ENCODE measurements at places on chromosomes 2 and 18.
A peak's percentile ranks its signal among the peaks of the same experiment; 100 is the strongest.

- DNase-seq = no peak
Observed at GRCh38 chr2:240429341-240429871, 6.1 kb upstream of the GPC1 start.

DNA sequence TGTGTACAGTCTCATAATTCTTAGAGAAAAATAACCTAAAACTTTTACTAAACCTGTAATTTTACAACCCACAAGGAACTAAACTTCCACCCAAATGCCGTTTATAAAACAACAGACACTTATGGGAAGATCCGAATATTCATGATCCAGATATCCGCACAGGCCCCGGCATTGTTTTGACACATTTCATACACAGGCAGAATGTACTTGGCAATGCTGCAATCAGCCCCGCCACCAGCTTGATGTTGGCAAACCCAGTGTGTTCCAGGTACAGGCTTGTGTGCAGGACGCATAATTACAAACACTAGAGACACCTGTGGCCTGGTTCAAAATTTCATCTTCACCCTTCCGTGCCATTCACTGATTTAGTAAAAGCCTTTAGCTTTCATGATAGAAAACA is 393.0 kb upstream of the SALL3 start:
- no peak for DNase-seq

DNA sequence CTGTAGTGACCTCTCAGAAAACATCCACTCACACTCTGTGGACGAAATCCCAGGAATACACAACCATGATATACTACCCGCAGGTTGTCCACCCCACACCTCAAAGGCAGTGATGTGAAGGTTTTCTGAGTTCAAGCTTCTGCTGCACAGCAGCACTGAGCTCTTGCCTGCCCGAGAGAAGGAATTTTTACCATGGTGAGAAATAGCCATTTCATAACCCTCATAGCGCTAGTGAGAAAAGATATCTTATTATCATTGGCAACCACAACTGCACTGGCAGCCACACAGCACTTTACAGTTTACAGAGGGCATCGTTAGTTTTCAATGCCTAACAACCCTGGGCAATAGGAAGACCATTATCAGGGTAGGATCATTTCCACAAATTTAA is 36.9 kb downstream of the NAPG start:
- no peak for DNase-seq

- DNase-seq = no peak
Observed at GRCh38 chr2:75021672-75022071, 63.2 kb downstream of the POLE4 start.

- DNase-seq = no peak
Observed at GRCh38 chr2:95266781-95267430, 7.3 kb upstream of the PROM2 start.

GRCh38 chr2:240462073-240462706 is 26.7 kb downstream of the GPC1 start:
- DNase-seq = no peak

GRCh38 chr2:17181051-17181752 is 337.0 kb downstream of the RAD51AP2 start:
- no peak for DNase-seq

DNA sequence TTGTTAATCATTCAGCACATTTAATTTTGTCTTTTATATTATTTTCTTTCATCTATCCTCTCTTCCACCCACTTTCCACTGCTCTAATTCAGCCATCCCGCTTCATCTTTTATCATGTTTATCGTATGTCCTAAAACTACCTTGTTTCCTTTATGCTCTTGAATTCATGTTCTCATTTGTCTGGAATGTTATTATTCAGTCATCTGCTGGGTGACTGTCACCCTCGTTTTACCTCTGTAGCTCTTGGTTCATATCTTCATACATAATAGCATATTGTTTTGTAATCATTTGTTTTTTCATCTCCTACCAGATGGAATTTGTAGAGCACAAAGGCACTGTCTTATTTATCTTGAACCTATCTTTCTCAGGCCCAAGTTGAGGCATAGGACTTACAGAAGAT is 37.0 kb downstream of the SMCHD1 start:
- no peak for DNase-seq

DNA sequence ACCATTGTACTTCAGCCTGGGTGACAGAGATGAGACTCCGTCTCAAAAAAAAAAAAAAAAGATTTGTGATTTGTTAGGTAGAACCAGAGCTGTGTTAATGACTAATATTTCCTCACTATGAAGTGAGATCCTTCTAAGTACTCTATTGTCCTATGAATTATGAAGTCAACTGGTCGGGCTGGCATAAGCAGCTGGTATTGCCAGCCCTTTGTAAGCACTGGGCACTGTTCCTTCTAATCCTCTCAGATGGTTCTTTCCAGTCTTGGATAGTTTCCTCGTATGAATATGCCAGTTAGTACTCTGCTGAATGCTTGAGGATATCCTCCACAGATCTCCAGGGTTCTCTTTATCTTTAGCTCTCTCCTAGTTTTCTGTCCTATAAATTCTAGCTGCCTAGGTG is 223.1 kb upstream of the SP5 start:
- no peak for DNase-seq

DNA sequence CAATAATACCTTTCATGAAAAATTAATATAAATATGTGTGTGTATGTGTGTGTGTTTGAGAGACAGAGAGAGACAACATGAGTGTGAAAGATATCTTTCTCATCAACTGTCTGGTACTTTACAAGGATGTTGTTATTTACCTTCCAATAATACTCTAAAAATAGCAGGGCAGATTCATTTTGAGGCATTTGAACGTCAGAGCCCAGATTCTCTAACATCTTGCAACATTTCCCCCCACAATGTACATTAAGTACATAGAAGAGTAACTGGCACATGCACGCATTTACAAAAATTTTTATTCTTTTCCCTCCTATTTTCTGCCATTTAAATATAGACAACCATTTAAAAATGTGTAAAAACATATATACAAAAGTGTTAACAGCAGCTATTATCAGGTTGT is 100.9 kb downstream of the PID1 start:
- no peak for DNase-seq

DNA sequence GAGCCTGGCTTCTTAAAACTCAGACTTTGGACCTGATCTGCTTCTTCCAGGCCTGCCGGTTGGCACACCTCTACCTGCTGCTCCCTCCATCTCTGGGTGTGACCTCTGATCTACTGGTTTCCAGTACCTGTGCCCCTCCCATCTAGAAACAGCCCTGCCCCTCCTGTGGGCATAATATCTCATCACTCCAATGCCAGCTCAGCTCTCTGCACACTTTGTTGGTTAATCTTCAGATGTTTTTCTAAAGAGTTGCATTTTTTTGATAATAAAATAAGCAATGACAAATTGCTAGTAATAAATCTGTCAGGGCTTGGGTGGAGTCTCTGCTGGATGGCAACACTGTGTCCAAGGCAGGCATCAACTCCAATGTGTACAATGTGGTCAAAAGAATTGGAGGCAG is 89.6 kb upstream of the PPP1CB start:
- DNase-seq = no peak

- DNase-seq = no peak
Observed at GRCh38 chr2:153196378-153197058, 282.0 kb downstream of the RPRM start.

GRCh38 chr2:234821946-234822475 is 129.8 kb upstream of the SH3BP4 start:
- no peak for DNase-seq

- DNase-seq = no peak
Observed at GRCh38 chr2:211674715-211675114, 863.9 kb downstream of the ERBB4 start.

- DNase-seq = no peak
Observed at GRCh38 chr2:85032621-85033020, 61.7 kb downstream of the KCMF1 start.

GRCh38 chr2:169415233-169415748 is 53.0 kb upstream of the LRP2 start:
- DNase-seq = no peak

- no peak for DNase-seq
Observed at GRCh38 chr2:128284037-128284441, 34.6 kb downstream of the HS6ST1 start.

- DNase-seq = peak; percentile 54
Observed at GRCh38 chr2:18546567-18546966, 13.9 kb downstream of the RDH14 start.

DNA sequence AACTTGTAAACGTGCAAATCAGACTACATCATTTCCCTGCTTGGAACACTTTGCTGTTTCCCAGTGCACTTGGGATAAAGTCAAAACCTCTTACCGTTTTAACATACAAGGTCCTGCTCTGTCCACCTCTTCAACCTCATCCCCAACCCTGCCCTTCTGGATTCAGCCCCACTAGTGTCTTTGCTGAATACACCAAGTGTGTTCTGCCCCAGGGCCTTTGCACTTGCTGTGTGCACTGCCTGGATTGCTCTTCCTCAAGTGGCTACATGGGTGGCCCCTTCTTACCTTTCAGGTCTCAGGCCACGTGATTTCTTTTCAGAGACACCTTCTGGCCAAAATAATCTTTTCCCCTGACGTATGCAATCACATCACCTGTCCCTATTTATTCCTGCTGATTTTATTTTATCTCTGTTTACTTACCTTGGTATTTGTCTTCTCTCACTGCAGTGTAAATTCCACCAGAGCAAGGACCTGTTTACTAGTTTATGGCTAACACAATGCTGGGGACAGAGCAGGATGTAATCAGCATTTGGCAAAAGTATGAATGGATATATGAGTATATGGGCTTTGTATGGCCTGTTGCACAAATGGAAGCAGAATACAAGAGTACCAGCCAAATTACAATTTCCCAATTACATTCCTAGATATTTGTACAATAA is 63.9 kb downstream of the MAPK4 start:
- no peak for DNase-seq

- no peak for DNase-seq
Observed at GRCh38 chr2:129748653-129749052, 230.8 kb upstream of the RAB6C start.

Measured in NCI-H2029 treated with DMSO at 0.1 percent for 48 hours (cell line).